C1 segment of cervical spinal cord (tissue), 14 donors: ENCODE measurements at places on chromosomes 11 and 22.

DNA sequence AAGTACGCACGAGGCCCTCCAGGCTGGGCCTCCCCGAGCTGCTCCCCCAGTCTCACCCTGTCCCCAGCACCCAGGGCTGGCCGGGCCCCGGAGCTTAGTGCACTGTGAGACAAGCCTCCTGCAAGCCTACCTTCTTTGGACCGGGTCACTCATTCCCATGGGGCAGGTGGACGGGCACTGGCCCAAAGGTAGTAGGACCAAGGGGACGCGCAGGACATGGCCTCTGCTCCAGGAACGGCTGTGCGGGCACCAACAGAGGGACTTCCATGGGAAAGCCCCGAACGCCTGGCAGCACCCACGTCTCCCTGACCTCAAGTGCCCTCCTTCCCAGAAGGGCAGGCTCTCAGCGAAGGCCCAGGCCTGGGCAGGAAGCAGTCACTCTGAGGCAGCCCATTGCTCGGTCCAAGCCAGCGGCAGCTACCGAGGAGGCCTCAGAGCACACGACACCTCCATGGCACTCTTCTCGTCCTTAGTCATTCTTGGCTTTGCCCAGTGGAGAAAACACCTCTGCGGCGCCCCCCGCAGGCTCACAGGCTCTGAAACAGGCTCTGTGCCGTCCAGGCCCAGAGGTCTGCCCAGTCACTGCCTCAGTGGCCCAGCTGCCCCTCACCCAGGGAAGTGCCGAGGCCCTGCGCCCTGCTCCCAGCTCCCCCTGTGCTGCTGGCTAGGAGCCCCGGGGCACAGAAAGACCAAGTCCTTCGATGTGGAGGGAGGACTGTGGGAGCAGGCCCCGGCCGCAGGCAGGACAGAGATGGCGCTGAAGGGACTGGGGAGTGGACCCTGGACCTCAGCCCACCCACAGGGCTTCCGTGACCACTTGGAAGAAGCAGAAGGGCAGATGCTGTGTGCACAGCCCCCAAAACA lies 3.8 kb downstream of the MOB2 start:
- DNase-seq: no peak

GRCh38 chr11:46837860-46838259 lies 8.2 kb downstream of the CKAP5 start:
- no peak for DNase-seq

DNA sequence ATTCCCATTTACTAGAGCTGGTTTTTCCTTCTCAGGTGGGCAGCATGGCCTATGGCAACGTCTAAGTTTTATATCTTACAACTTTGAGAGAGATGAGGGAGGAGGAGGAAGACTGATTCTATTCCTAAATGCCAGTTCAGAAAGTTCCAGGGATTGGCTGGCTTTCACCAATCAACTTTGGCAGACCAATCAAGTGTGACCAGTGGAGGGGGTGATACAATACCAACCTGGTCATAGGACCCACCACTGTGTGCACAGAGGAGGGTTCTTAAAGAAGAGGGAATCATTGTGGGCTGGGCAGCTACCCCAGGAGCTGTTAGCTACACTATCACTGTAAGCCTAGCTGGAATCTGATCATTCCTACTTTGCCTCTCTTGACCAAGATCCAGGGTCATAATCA lies 8.1 kb downstream of the DIXDC1 start:
- no peak for DNase-seq

GRCh38 chr11:7448201-7448600 lies 37.1 kb upstream of the OLFML1 start:
- DNase-seq: no peak

- DNase-seq: no peak
These were observed 34.4 kb downstream of the HIRA start for GRCh38 chr22:19396934-19397733.

DNA sequence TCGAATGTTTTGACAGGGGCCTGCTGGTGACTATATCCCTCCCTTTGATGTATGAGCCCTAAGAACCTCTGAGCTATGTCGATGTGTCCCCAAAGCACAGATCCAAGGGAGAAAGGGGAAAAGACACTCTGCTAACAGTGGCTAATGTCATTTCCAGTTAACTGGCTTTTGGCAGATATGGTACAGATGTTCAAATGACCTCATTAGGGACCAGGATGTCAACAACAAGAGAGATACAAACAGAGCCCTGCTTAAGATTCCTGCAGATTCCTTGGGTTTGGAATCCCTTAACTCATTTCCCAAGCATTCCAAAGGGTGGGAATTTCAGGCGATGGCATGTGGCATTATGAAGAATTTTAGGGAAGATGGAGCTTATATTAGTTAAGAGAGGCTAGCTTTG lies 517.3 kb downstream of the SOX6 start:
- no peak for DNase-seq

DNA sequence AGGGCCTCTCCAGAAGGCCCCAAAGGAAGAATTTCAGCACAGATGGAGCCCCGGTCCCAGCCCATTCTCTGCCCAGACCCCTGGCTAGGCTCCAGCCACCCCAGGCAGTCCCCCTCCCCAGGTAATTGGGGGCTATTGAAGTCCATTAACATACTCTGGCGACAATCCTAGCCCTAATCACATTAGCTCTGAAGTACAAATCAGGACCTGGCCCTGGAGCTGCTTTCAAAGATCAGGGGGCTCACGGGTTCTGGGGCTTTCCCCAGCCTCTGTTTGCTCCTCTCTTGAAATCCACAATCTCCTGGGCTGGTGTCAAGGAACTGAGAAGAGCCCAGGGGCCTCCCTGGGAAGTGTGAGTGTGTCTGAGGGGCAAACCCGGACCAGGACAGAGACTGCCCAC lies 22.3 kb downstream of the FGF4 start:
- DNase-seq: no peak

- no peak for DNase-seq
These were observed 26.7 kb downstream of the TCF20 start for GRCh38 chr22:42243802-42244060.

- DNase-seq: no peak
These were observed 18.1 kb downstream of the TSKU start for GRCh38 chr11:76801225-76801624.

GRCh38 chr11:16809886-16810668 lies 71.6 kb downstream of the C11orf58 start:
- DNase-seq: peak; percentile 43

GRCh38 chr22:48373626-48374173 lies 1454.0 kb downstream of the BRD1 start:
- DNase-seq: no peak
